Gastroesophageal sphincter (tissue), 4 donors: ENCODE measurements at places on chromosomes 6 and 20.

DNA sequence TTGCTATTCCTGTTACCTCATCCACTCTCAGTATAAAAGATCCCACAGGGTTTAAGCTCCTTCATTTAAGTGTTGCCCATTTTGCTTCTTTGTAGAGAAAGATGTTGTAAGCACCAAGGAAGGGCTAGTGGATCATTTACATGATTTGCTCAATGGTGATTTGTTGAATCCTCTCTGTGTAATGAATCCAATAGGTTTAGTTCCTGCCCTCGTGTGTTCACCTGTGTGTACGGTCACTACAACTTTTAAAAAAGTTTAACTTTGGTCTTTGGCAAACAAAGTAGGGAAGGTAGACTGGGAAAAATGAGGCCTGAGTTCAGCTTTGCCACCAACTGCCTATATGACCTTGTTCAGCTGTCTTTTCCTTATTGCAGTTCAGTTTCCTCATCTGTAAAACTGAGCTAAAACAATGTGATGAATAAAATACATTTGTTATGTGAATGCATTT lies 51.5 kb downstream of the DHX35 start:
- ATAC-seq: no peak

- no peak for ATAC-seq
Observed at GRCh38 chr20:18628330-18628920, 40.6 kb downstream of the DTD1 start.

- ATAC-seq: no peak
Observed at GRCh38 chr6:169174516-169175359, 78.9 kb downstream of the THBS2 start.

DNA sequence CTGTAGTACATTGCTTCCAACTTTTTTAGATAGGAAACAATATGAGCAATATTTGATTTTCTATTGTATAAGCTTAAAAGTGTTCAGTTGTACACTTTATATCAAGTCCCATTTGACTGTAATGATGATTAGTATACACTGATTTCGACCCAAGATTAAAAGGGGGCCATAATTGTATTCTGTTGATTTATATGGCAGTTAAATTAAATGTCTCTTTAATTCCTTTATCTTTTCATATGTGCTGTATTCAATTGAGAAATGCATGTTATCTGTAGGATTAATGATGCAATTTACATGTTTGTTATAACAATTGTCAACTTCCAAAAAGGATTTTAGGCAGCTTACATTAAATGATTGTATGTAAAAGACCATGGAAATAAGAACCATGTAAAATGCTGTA lies 317.5 kb downstream of the CDKAL1 start:
- ATAC-seq: no peak

DNA sequence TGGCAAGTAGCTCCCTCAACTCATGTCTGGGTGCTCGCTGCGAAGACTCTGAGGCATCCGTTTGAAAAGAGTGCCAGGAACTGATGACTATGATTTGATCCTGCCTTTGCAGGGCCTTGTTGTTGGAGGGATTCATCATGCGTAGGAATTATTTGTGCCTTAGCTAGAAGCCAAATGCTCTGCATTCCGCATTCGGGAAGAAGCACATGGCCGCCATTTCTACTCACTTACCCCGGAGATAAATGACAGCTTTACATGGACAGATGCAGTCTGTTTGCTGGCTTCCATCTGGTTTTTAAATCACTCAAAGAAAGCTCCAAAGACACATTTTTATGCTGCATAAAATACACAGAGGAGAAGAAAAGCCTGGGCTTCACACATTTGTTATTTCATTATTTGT lies 363.3 kb upstream of the CDH4 start:
- ATAC-seq: no peak

DNA sequence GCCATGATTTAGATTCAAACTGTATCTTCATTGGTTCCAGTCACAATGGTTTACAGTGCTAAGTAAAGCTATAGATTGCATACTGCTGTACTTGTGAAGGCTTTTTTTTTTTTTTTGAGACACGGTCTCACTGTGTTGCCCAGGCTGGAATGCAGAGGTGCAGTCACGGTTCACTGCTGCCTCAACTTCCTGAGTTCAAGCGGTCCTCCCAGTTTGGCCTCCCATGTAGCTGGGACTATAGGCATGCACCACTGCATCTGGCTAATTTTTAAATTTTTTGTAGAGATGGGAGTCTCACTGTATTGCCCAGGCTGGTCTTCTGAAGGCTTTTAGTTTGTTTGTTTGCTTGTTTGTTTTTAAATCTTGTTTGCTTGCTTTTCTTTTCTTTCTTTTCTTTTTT lies 24.9 kb downstream of the ITCH start:
- ATAC-seq: no peak

GRCh38 chr20:50874758-50875665 lies 56.2 kb downstream of the ADNP start:
- ATAC-seq: no peak
